ENCODE measurements at places on chromosomes 11 and 22. TPM values are rescaled to one million over a fixed set of nuclear protein-coding genes. Genes with fewer than 3 reads are reported as not detected.

The TRIM49 gene
- total RNA-seq: not detected

The C22orf31 gene
- total RNA-seq: not detected

The OR4C6 gene
- not detected for total RNA-seq

The SLC2A11 gene
- total RNA-seq: 2.9 TPM

The MFRP gene
- total RNA-seq: 0.15 TPM

The ANO5 gene
- total RNA-seq: 6.2 TPM
